Thoracic aorta endothelial cell (primary cell): ENCODE measurements at places on chromosomes 11 and 22. TPM values are rescaled to one million over a fixed set of nuclear protein-coding genes. Genes with fewer than 3 reads are reported as not detected.

The QSER1 gene
- 50.9 and 63.8 TPM in 2 replicates for total RNA-seq

The CCDC157 gene
- total RNA-seq = 0.93 and 1.7 TPM in 2 replicates

The APOL1 gene
- 8.5 and 17.2 TPM in 2 replicates for total RNA-seq

The MPZL2 gene
- 112 and 218 TPM in 2 replicates for total RNA-seq

The OR52I2 gene
- not detected in 2 replicates for total RNA-seq
